ENCODE measurements at places on chromosomes 3 and 15. TPM values are rescaled to one million over a fixed set of nuclear protein-coding genes. Genes with fewer than 3 reads are reported as not detected.
A peak's percentile ranks its signal among the peaks of the same experiment; 100 is the strongest.

DNA sequence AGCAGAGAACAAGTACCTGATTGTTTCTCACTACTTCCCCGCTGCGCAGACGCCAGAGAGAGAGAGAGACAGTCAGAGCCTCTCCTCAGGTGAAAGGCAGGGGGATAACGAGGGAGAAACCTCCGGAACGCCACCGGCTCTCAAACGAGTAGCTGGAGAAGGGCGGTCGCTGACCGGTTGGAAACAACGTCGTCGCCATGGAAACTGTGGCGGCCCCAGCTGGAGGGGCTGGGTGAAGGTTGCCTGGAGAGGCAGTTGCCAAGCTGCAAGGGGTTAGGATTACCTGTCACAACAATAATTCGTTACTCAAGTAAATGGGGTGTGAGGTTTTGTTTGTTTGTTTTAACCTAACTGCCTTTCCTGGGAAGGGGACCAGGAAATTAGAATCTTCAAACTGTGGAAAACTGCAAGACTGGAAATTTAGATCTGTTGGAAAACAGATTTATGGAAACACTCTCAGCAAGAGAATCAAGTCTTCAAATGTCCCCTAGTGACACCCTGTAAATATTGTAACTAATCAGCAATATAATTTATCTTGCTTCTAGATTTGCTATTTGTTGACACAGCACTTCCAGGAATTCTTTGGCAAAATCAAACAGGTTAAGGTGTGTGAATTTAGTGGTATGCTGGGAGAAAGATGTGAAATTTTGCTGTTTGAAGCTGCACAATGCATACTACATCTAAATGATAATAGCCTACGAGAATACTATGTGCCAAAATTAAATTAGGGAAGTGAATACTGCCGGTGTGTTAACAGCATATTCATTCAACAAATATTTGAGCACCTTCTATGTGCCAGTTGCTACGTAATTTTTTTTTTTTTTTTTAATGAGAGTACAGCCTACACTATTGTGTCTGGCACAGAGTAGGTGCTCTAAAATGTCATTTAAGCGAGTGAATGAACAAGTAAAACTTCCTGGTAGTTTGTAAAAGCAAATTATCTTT, at the start of gene DNAH12:
DNAH12 (minus strand) TSS at position 164 of the 945 bp plus-strand sequence. CDS start 1,474 bp downstream, outside the sequence.
- DNase-seq, result no peak

Gene SLC27A2
- 0.61 TPM for total RNA-seq

GRCh38 chr15:40958146-40958545, 4.9 kb downstream of the CHAC1 start:
- DNase-seq, result no peak

- DNase-seq, result no peak
These were observed 69.2 kb upstream of the DCP1A start for GRCh38 chr3:53416530-53416929.

DNA sequence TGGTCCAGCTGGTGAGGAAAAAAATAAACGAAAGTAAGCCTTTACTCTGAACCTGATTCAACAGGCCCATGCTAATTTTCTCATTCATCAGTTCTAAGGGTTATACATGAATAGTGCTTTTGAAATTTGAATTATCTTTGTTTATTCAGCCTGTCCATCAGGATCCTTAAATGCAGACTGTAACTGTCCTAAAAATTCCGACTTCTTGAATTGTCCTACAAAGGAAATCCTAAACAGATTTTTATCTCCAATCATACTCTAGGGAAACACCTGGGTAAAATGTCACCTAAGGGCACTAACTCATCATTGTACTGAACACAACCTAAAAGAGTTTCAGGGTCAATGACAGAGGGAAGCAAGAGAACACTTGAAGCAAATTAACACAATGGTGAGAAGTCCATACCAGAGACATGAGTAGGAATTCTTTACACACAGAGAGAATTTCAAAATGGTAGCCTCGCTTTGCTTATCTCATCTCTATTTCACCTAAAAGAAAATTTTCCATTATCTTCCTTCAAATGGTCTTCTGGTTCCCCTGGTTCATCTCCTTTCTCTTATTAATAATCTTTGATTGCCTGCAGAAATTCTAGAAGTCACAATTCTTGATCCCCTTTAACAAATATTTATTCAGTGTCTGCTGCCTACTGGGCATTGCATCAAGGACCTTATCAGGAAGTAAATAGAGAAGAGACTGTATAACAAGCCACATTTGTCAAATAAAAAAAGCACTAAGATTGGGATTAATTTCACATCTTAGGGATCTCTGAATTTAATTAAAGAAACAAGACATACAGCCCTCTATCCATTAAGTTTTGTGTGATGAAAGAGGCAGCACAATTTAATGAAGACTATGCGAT, 182.7 kb downstream of the MEIS2 start:
- no peak for DNase-seq

DNA sequence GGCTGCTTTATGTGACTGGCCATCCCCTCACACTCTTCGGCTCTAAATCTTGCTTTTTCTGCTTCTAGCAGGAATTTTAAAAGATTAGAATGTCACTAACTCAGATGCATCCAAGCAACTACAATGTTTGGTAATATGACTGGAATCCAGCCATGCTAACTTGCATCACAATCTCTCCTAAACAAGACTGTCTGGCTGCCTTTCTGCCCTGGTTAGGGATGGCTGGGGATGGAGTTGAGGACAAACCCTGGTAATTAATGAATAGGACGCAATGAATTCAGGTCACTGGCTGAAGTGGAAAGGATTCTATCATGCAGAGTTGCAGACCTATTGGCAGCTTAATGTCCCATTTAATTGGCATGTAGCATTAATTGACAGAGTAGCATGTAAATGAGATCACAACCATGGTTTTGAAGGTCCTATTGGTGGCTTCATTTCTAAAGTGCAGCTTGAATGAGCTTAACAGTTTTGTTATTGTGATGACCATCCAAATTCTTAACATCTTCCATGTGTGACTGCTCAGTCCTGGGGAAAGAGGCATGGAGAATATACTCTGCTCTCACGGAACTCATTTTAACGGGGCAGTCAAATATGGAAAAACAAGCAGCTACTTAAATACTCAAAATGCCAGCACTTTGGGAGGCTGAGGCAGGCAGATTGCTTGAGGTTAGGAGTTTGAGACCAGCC, 21.7 kb downstream of the NMNAT3 start:
- DNase-seq, result no peak

DNA sequence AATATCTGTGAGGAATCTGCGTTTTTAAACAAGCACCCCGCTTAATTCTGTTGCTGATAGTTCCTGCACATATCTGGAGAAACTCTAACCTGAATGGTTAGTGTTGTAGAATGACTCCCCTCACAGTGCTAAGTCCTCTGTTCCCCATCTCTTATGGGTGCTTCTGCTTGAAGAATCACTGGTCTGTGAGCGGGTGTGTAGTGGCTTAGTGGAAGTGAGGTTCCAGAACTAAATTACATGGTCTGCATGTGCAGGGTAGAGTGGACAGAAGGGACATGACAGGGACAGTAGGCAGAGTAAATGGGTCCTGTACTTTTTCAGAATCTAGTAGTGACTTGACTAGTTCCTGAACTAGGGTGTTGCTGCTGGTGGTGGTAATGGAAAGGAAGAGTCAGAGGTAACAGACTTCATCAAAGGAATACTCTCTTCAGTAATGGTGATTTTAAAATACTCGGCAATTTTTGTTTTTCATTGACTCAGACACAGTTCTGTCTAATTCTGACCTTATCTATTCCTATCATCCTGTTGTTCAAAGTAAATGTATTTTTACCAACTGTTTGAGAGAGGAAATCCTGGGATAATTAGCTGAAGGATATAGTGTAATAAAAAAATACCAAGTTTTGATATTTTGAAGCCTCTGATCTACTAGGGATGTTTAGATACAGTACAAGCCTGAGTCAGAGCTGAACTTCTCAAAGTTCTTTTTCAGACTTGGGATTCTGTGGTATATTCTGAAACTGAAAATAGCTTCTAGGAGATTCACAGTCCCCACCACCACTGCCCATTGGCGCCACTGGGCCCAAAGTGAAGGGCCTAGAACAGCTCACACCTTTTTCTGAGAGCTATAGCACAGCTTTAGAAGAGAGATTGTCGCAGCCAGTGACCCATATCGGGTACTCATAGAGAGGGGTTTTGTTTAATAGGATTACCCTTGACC, 55.5 kb downstream of the FNDC3B start:
- DNase-seq, result no peak

Gene ONECUT1
- not detected for total RNA-seq

DNA sequence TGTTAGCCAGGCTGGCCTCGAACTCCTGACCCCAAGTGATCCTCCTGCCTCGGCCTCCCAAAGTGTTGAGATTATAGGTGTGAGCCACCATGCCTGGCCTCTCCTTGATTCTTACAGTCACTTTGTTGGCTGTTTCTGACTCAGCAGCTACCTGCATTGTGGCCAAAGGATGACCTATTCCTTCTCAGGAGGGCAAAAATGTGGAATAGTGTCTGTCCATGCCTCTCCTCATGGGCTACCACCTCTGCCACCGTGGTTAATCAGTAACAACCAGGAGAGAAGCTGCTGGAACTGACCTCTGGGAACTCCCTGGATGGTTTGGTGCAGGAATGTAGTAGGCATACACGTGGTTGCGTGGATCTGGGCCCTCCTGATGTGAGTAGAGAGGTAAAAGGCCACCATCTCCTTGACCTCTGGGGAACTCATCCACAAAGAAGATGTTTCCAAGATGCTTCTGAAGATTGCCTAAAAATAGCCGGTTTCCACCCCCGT, 63.3 kb downstream of the FLNB start:
- DNase-seq, result no peak

- no peak for DNase-seq
These were observed 189.3 kb downstream of the NECTIN3 start for GRCh38 chr3:111260878-111261277.

DNA sequence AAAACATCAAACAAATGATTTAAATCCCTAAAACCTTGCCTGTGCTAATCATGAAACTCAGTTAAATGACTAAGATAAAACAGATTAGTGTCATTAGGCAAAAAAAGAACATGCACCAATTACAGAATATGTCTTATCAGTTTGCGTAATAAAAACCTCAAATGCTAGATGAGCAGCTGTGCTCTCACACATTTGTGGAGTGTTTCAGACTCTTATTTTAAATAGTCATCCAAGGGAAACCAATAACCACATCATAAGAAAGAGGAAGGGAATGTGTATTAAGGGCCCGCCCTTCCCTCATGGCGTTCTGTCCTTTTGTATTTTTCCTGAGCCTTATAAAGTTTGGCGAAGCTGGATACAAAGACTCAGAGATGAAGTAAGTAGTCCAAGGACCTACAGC, 6.6 kb downstream of the SAMMSON start:
- DNase-seq, result no peak

Gene CELSR3
- 6.4 TPM for total RNA-seq

Gene SLC2A2
- total RNA-seq, result not detected

Gene CFAP100
- total RNA-seq, result not detected

- DNase-seq, result no peak
These were observed 198.4 kb upstream of the UBE2E1 start for GRCh38 chr3:23607184-23607847.

DNA sequence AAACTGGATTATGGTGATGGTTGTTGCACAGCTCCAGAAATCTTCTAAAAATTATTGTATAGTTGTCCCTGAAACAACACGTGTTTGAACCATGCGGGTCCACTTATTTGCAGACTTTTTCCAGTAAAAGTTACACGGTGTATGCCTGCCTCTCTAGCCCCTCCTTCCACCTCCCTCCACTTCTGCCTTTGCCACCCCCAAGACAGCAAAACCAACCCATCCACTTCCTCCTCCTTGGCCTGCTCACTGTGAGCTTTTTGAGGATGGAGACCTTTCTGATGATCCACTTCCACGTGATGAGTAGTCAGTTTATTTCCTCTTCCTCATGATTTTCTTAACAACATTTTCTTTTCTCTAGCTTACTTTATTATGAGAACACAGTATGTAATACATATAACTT, 5.4 kb downstream of the CYFIP1 start:
- no peak for DNase-seq

DNA sequence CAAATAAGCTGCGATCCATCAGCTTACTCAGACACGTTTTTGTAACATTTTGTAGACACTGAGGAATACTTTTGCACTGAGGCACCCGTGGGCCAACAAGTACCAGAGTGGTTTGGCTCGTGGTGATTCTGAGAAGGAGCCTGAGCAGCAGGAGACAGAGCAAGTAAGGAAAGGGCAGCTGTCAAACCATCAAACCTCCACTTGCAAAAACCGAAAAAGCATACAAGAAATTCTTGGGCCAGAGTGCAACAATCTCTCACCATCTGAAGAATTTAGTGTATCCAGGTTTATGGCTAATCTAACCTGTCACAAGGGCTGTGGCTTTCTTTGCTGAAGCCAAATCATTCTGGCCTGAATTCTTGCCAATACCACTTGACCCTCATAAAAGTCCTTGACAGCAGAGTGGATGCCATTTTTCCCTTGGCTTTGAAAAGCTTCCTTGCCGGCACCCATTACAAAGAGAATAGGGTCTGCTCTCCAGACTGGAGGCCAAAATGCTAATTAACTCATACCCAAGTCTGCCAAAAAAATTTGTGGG, 56.7 kb downstream of the MYO1E start:
- DNase-seq, result no peak

GRCh38 chr3:113210604-113211329, 590 bp upstream of the BOC start:
- no peak for DNase-seq

DNA sequence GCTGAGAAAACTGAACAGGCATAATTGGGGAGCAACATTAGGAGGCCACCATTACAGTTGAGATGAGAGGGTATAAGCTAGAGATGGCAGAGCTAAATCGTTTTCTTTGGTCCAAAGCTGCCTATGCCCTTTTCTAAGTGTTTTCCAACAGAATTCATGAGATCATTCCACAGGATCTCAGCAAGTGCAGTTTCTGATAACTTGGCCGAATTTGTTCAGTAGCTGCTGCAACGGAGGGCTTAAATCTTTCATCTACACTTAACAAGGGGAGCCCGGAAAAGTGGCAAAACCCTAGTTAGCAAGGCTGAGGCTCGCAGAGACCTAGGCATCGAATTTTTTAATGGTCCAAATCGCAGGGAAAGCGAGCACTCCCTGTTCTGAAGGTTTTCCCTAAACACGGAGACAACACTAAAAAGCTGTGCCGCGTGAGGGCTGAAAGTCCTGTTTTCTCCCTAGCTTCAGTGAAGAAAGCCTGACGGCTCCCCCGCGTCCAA, 531 bp upstream of the BLOC1S6 start:
- no peak for DNase-seq

DNA sequence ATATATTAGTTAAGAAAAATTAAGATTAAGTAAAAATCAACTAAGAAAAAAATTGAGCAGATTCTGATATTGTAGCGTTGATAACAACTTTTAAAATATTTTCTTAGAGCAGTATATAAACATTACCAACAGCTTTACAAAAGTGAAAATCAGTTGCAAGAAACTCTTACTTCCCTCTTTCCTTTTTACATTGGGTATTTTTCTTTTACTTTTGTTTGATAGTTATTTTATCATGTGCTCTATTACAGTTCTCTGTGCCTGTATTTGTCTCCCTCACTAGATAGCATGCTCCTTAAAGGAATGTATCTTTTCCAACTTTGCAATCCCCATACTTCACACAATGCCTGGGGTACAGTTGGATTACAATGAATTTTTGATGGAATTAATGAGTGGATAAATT, 87.5 kb upstream of the P3H2 start:
- no peak for DNase-seq

Gene CHRM5
- not detected for total RNA-seq

- DNase-seq, result no peak
These were observed 19.4 kb upstream of the UBE2E2 start for GRCh38 chr3:23183731-23184130.

- DNase-seq, result peak; percentile 33
These were observed 27.3 kb upstream of the FGD5 start for GRCh38 chr3:14791343-14791945.

Measured in naive thymus-derived CD4-positive, alpha-beta T cell (primary cell).